ENCODE measurements at places on chromosomes 1 and 21. TPM values are rescaled to one million over a fixed set of nuclear protein-coding genes. Genes with fewer than 3 reads are reported as not detected.

- H3K4me1 ChIP-seq = peaks cover 3% of the 10 kb centered on the region
- no peak for DNase-seq
- H3K27ac ChIP-seq = no peak overlapping the region
- no peak overlapping the region for H3K4me3 ChIP-seq
- H3K27me3 ChIP-seq = no peaks in the 10 kb centered on the region
- H3K36me3 ChIP-seq = no peaks in the 10 kb centered on the region
Measured at GRCh38 chr1:231665726-231666125, 39.1 kb downstream of the DISC1 start.

- H3K27me3 ChIP-seq = no peaks in the 10 kb centered on the region
- no peak for DNase-seq
- no peaks in the 10 kb centered on the region for H3K36me3 ChIP-seq
- no peak overlapping the region for H3K27ac ChIP-seq
- H3K4me3 ChIP-seq = no peak overlapping the region
Measured at GRCh38 chr1:171911506-171911905, 70.2 kb downstream of the DNM3 start.

DNA sequence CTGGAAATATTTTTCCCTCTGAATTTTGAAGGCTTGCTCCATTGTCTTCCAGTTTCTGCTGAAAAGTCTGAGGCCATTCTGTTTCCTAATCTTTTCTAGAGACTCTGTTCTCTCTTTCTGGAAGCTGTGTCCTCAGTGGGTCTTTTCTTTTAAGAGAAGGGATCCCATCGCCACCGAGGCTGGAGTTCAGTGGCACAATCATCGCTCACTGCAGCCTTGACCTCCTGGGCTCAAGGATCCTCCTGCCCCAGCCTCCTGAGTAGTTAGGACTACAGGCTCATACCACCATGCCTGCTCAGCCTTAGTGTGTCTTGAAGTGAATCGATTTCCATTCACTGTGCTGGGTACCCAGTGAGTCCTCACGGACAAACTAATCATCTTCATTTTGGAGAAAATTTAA is 9.6 kb upstream of the LRP8 start:
- no peak overlapping the region for H3K27ac ChIP-seq
- H3K4me1 ChIP-seq = no peaks in the 10 kb centered on the region
- H3K4me3 ChIP-seq = no peak overlapping the region
- H3K27me3 ChIP-seq = peaks cover 24% of the 10 kb centered on the region

- no peak overlapping the region for H3K27ac ChIP-seq
- H3K36me3 ChIP-seq = no peaks in the 10 kb centered on the region
- H3K4me1 ChIP-seq = peaks cover 8% of the 10 kb centered on the region
- H3K4me3 ChIP-seq = no peak overlapping the region
- DNase-seq = no peak
Measured at GRCh38 chr1:204102029-204102611, 29.2 kb downstream of the SOX13 start.

DNA sequence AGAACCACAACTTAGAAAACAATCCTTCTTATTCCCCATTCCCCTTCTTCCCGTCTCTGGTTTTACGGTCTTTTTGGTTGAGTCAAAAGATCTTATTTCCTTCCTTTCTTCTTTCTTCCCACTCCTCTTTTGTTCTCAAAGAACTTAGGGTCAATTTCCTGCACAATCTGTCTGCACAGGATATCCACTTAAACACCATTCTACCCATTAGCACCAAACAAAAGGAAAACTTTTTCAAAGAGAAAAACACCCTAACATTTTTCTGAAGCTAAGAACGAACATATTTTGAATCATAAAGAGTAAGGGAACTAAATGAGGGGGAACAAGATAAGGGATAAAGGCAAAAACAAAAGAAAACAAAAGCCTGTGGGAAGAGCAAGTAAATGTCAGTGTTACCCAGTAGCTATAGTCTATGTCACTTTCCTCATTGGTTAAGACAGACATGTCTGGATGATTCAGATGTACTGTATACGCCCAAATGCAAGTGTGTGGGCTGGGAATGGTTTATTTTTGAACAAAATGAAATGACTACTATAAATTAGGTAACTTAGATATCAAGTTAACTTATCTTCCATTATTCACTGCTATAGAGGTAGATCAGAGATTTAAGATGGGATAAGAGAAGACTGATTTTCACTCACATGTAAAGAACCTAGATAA is 59.9 kb downstream of the TOR3A start:
- H3K36me3 ChIP-seq = peaks cover 2% of the 10 kb centered on the region
- peak overlapping the region; percentile 56 for H3K4me3 ChIP-seq
- DNase-seq = peak; percentile 88
- H3K27me3 ChIP-seq = no peaks in the 10 kb centered on the region
- H3K27ac ChIP-seq = peak overlapping the region; percentile 16

The SH2D2A gene
- 0.28 TPM for total RNA-seq

The NCF2 gene
- 2.8 TPM for total RNA-seq

DNA sequence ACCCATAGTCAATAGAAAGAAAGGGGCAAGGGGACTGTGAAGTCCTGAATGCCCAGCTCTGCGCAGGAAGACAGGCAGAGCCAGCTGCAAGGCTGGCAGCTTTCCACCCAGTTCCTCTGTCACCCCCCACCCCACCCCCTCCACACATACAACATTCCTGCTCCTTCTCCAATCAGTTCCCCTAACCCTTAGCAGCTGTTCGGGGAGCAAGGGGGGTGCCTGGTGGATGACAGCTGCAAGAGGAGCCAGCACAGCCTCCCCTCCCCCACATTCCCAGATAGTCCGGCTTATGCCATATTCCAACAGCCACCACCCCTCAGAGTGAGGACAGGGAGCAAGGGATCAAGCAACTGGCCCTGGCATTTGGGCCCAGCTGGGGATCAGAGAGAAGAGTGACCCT is 9.7 kb downstream of the ARHGEF2 start:
- peaks cover 44% of the 10 kb centered on the region for H3K4me1 ChIP-seq
- H3K27me3 ChIP-seq = no peaks in the 10 kb centered on the region
- peak; percentile 72 for DNase-seq
- no peak overlapping the region for H3K4me3 ChIP-seq
- H3K27ac ChIP-seq = peak overlapping the region; percentile 70

DNA sequence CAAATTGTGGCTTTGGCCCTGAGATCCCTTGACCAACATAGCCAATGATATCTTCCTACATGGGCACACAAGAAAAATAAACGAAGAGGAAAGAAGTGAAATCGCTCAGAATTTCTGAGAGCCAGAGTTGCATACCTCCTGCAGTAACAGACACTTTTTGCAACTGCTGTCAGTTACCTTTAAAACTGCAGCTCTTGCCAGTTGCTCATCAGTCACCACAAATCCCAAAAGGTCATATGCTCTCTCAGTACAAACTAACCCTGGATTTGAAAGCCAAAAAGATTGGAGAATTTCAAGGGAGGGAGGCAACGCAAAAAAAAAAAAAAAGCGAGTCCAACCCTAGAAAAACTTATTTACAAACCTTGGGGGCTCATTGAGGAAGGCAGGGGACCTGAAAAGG is 47.2 kb upstream of the DNAH14 start:
- no peak overlapping the region for H3K27ac ChIP-seq
- H3K36me3 ChIP-seq = no peaks in the 10 kb centered on the region
- H3K27me3 ChIP-seq = no peaks in the 10 kb centered on the region
- no peak for DNase-seq
- H3K4me3 ChIP-seq = no peak overlapping the region

The TSPEAR gene
- total RNA-seq = not detected

The PTP4A2 gene
- total RNA-seq = 537 TPM

The CYP4A11 gene
- total RNA-seq = not detected

DNA sequence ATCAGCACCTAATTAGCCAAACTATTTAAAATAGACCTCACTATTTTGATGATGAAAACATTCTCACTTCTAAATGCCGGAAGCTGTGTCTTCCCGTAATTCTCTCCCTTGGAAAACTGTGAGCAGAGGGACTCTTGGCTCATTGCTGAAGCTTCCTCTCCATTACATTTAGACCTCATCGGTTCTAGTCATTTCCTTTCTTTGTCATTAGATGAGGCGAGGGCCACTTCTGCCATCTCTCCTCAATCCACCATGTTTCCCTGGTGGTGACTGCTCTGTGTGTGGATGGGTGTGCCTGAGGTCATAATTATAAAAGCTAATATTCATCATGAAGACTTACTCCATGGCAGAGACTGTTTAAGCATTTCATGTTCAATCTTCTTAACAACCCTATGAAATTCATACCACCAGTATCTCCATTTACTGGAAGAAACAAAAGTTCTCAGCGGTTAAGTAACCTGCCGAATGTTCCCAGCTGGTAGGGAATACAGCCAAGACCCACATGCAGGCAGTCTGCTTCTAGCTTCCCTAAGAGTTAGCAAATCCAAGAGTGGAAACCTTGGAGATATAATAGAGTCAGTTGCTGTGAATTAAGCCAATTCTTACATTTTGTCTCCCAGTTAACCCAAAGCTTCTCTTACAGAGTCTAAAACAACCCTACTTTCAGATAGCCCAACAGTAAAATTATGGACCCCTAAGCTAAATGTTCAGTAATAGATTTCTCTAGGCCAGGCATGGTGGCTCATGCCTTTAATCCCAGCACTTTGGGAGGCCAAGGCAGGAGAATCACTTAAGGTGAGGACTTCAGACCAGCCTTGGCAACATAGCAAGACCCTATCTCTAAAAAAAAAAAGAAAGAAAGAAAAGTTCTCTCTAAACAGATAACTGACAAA is 156.2 kb downstream of the ZBTB18 start:
- H3K27ac ChIP-seq = no peak overlapping the region
- H3K4me3 ChIP-seq = no peak overlapping the region
- peak; percentile 57 for DNase-seq
- H3K36me3 ChIP-seq = no peaks in the 10 kb centered on the region
- no peaks in the 10 kb centered on the region for H3K27me3 ChIP-seq

All from IMR-90 (cell line).